ENCODE measurements at places on chromosomes 2 and 18. TPM values are rescaled to one million over a fixed set of nuclear protein-coding genes. Genes with fewer than 3 reads are reported as not detected.

DNA sequence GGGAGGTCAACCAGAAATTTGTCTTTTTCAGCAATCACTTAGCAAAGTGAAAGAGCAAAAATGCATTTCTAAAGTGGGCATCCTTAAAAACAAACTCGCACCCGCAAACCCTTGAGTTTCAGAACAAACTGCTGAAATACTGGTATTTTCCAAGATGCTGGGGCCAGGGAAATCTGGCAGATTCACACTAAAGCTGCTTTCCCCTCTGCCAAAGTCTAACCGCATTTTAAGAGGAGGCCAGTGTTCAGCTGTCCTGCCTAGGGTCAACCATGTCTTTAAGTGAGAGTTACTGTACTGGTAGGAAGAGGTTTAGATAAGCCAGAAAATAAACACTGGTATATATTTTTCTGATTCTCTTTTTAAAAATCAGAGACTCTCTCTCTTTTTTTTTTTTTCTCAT is 55.9 kb downstream of the ACVR1 start:
- no peak for DNase-seq

KATNAL2 gene
- total RNA-seq, result 3.7 TPM

MARCO gene
- under 0.01 TPM for total RNA-seq

IGFBP5 gene
- 26.1 TPM for total RNA-seq

GRCh38 chr18:33507019-33507418 is 66.5 kb upstream of the CCDC178 start:
- no peak for DNase-seq

- DNase-seq, result no peak
Observed at GRCh38 chr2:121038891-121039616, 245.9 kb downstream of the TFCP2L1 start.

All from frontal cortex (tissue), 4 donors.